Smooth muscle cell of the umbilical artery (primary cell): ENCODE measurements at places on chromosomes 2 and 18. TPM values are rescaled to one million over a fixed set of nuclear protein-coding genes. Genes with fewer than 3 reads are reported as not detected.

The NAT8 gene
- not detected in 2 replicates for total RNA-seq

The ST6GAL2 gene
- total RNA-seq = 10.7 and 12.9 TPM in 2 replicates

The BMP10 gene
- total RNA-seq = not detected in 2 replicates

The UGGT1 gene
- total RNA-seq = 203 and 205 TPM in 2 replicates

The HRH4 gene
- total RNA-seq = 0.05 and 0.30 TPM in 2 replicates

The TRIB2 gene
- 8.9 and 19.3 TPM in 2 replicates for total RNA-seq
